ENCODE measurements at places on chromosomes 11 and 22. TPM values are rescaled to one million over a fixed set of nuclear protein-coding genes. Genes with fewer than 3 reads are reported as not detected.

DNA sequence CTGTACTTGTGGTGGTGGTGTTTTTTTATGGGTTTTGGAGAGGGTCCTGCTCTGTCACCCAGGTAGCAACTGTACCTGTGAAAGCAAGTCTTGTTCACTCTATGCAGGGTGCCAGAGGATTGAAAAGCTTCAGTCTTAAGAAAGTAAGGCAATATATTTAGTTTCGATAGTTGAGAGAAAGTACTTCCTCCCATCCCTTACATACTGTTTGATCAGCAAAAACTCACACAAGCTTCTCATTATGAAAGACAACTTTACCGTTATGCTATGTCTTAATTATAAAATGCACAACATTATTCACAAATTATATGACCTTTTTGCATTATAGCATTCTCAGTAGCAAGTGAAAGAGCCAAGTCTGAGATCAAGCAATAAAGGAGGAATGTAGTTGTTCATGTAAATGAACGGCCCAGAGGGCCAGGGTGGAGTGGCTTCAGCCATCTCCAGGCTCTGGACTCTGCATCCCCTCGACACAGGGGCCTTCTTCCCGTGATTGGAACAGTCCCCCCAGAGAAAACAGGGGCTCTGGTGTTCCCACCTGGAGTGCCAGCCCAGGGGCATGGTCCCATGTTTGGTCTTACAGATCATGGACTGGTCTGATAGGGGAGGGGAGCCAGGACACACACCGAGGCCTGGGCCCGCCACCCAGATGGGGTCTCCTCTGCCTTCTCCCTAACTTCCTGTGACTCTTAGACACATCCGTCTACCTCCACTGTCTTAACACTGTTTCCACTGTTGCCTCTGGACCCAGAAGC lies 38.7 kb upstream of the CTTN start:
- no peak for DNase-seq

- DNase-seq: no peak
Measured at GRCh38 chr11:11025087-11025486, 167.2 kb upstream of the ZBED5 start.

GRCh38 chr11:112946866-112947265 lies 14.4 kb upstream of the NCAM1 start:
- DNase-seq: no peak

DNA sequence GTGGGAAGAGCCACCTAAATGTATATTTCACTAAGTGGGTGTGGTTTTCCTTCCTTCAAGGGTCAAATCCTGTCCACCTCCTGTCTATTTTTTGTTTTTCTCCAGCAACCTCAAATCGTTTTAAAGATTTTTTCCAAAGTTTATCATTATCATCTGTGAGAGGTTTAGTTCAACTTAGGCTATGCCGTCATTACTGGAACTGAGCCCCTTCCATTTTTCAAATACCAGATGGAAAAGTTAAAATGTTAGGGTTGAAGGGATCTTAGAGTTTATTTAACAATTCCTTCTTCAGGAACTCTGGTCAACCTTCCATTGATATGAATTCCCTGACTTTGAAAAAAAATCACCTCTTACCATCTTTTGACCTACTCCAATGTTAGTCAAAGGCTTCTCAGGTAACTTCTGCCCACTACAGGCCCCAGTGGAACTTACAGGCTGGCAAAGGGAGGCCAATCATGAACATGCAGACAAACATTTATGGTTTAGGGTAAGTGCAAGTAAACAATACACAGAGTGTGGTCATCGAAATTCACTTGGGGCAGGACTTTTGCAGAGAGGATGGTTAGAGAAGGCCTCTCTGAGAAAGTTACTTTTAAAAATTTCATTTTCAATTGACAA lies 45.2 kb downstream of the SYN3 start:
- DNase-seq: no peak

DNA sequence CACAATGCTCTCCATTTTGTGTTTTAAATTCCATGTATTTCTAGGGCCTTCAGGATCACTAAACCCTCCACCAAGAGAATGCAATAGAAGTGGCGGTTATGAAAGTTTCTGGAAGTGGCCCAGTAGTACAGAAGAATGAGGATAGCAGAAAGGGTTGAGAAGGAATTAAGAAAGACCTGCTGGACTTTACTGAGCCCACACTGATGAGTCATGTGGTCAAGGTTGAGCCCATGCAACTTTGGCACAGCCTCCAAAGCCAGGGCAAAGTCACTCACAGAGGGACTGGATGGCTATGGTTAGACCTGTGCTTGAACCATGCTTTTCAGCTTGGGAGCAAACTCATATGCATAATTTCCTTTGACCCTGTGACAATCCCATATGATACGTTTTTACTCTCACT lies 102.9 kb upstream of the PLET1 start:
- DNase-seq: no peak

GRCh38 chr22:23242473-23243001 lies 62.2 kb downstream of the BCR start:
- no peak for DNase-seq

DNA sequence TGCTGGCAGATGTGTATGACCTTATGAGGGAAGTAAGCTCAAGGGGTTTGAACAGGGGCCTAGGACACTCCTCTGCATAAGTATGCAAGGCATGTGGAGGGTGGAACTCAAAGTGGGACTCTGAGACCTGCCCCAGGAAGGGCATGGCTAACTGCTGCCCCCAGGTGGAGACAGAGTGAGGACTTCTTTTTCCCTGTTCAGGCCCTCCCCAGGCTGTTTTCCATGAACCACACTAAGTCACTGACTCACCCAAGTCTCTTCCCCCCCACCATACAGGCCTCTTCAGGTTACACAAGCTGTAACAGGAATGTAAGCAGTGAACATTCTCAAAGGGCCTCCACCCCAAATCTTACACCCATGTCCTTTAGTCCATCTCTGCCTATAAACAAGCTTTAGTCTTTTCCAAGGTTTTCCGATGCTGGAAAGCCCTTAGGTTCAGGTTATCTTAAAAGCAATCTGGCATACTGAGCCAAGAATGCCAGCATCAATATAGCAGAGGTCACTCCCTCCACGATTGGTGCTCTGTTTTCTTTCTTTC lies 13.1 kb downstream of the EEF1G start:
- DNase-seq: no peak

- no peak for DNase-seq
Measured at GRCh38 chr11:1116104-1116503, 41.4 kb downstream of the MUC2 start.

GRCh38 chr11:69306821-69307220 lies 12.9 kb downstream of the MYEOV start:
- no peak for DNase-seq

- DNase-seq: no peak
Measured at GRCh38 chr22:24153353-24153752, 27.9 kb upstream of the SUSD2 start.

DNA sequence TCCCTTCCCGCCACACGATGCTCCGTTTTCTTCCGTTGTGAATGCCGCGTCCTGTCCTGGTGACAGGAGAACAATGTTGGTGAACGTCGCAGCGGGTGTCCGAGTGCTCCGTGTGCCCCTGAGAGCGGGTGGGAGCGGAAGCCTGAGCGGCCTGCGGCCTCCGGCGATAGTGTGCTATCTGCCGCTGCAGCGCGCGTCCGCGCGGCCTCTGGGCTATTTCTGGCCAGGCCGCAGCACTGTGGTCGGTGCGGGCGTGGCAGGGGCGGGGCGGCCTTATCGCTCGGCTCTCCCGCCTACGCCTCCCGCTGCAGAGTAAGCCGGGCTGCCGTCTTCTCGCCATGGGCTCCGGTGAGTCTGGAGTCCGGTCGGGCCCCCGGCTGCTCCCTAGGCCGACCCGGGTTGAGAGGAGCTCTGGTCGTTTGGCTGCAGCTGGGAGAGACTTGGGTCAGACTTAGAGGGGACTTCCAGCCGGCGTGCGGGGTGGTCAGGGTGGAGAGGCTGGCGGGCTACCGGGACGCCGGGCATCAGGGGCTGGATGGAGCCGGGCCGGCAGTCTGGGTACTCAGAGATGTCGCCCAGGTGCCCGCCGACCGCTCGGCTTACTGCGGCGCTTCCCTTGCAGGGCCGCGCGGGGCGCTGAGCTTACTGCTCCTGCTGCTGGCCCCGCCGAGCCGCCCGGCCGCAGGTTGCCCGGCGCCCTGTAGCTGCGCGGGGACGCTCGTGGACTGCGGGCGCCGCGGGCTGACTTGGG lies at the start of gene GP1BB:
Gene GP1BB (plus strand): TSS at position 308 of the 751 bp plus-strand sequence. CDS start 31 bp downstream, at position 339.
- DNase-seq: no peak

DNA sequence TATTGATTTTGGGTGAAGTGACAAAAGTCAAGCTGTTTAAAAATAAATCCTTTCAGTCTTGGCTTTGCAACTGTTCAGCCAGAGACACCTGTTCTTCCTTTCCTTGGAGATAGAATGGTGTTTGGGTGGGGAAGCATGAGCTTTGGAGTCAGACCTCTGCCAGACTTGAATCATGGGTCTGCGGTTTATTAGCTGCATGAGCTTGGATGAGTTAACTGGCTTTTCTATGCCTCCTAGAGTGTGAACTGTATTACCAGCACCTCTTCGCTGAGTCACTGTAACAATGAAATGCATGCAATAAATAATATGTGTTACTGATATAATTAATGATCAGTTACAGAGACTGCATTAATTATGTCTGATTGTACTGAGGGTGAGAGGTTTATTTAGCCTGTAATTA lies 13.5 kb upstream of the MYEOV start:
- no peak for DNase-seq

DNA sequence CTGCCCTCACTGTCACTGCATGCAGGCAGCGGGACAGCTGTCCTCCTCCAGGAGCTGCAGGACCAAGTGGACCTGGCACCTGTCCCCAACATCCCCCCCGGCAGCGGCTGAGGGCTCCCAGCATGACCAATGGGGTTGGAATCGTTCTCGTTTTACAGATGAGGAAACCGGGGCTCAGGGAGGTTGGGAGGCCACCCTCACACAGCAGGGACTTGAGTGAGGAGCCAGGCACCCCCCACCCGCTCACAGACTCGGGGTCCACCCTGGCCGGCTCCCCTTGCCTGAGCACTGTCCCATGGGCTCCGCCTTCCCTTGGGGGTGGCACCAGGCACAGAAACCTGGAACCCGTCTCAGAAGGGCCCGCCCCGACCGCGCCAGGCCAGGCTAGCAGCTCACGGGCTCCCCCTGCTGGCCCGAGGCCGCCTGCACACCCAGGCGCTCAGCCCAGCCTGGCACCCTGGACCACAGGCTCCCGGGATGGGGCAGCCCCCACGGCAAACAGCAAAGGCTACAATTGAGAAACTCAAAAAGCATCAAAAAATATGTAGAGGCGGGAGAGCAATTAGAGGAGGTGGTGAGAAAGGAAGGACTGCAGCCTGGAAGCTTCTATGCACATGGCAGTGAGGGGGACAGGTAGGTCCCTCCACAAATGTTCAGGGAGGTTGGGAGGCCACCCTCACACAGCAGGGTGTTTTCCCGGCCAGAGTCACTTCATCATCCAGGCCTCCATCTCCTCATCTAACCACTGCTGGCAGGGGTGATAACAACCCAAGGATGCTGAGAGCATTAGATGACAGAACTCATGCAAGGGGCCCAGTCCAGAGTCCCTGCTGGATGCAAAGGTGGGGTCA lies 12.8 kb downstream of the MACROD1 start:
- DNase-seq: no peak

DNA sequence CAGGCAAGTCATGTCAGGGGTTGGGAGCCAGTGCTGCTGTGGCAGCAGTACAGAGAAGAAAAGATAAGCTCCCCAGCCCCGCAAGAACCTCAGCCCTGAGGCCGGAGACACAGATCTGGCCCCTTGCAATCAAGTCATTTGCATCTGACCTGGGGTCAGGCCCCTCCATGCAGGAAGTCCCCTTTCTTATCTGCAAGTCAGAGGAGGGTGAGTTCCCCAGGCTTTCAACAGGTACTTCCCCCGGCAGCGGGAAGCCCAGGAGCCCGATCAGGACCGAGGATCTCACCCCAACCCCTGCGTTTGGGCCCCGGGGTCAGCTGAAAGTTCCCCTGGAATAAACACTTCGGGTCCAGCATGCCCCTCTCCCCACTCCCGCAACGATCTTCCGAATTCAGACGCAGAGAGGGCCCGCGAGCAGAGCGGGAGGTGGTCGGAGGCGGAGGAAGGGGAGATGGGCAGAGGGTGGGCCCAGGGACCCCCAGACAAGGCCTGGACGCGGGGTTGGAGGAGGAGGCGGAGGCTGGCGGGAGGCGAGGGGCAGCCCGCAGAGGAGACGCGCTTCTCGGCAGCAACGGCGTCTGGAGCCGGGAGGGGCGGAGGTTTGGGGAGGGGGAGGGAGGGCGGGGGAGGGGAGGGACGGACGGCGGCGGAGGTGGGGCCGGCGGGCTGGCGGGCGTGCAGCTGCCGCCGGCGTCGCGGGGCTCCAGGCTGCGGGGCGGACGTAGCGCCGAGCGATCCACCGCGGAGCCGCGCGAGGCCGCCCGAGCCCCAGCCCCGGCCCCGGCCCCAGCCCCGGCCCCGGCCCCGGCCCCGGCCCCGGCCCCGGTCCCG lies at the start of gene TSPAN18:
Gene TSPAN18 (plus strand): TSS at position 680 of the 831 bp plus-strand sequence. CDS start 179,455 bp downstream, outside the sequence.
- no peak for DNase-seq

DNA sequence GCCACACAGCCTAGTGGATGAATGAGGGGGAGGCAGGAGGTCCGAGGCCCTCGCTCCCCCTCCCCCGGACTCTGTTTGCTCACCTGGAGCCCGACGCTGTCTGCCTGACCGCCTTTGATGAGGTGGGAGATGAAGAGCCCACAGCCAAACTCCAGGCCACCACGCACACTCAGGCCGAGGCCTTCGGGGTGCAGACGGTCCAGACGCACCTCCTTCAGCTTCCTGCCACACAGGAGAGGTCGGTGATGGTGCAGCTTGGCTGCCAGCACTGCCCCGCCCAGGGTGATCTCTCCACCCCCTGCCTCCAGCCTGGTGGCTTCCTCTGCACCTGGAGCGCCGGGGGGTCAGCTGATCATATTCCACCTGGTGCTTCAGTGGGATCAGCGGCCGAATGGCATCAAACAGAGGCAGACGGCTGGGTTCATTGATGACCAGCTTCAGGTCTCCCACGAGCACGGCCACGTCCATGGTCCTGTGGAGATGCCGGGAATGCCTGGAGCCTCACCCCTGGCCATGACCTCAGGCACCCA lies 13.1 kb downstream of the USH1C start:
- no peak for DNase-seq

GRCh38 chr11:78438298-78438975 lies 20.8 kb upstream of the GAB2 start:
- DNase-seq: no peak

Gene SEPTIN3
- polyA plus RNA-seq: 7.2 TPM

Gene OR51B5
- polyA plus RNA-seq: 0.14 TPM

Gene PDGFB
- 13.0 TPM for polyA plus RNA-seq

Gene SLC25A18
- 1.2 TPM for polyA plus RNA-seq

Gene CCDC188
- polyA plus RNA-seq: 0.53 TPM

Gene PARVA
- polyA plus RNA-seq: 123 TPM

Gene GNG3
- 1.7 TPM for polyA plus RNA-seq

Gene SLC5A4
- 1.0 TPM for polyA plus RNA-seq

Gene RAPSN
- not detected for polyA plus RNA-seq

Gene GSTT2B
- polyA plus RNA-seq: 20.3 TPM

Gene FGF3
- not detected for polyA plus RNA-seq

Gene TRIM6
- polyA plus RNA-seq: 15.8 TPM

Gene OR10G6
- not detected for polyA plus RNA-seq

Gene MYO18B
- 0.19 TPM for polyA plus RNA-seq

Gene BATF2
- polyA plus RNA-seq: 3.1 TPM

Gene PHLDB1
- 106 TPM for polyA plus RNA-seq
